ENCODE measurements at places on chromosomes 4 and X. TPM values are rescaled to one million over a fixed set of nuclear protein-coding genes. Genes with fewer than 3 reads are reported as not detected.
A peak's percentile ranks its signal among the peaks of the same experiment; 100 is the strongest.

FAM47E gene
- 3.9 TPM for total RNA-seq

GRCh38 chr4:162804351-162804924, 362.3 kb downstream of the NAF1 start:
- DNase-seq, result no peak

ATP8A1 gene
- total RNA-seq, result 1.3 TPM

DNA sequence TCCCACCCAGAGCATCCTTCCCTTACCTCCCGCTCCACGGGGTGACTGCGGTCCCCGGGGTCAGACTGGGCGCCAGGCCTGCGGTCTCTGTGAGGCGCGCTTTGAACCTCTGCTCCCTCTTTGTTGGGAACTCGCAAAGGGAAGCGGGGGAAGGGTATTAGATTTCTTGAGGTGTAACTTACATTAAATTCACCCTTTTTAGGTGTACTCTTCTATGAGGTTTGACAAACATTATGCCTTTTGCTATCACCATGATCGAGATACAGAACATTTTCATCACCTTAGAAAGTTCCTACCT, 569 bp downstream of the DCK start:
- DNase-seq, result no peak

OTC gene
- total RNA-seq, result not detected

GRCh38 chr4:6126971-6127745, 73.2 kb downstream of the JAKMIP1 start:
- no peak for DNase-seq

GPR82 gene
- total RNA-seq, result not detected

GRCh38 chrX:50618788-50619558, 148.3 kb upstream of the DGKK start:
- DNase-seq, result no peak

- DNase-seq, result peak; percentile 10
These were observed 2.1 kb downstream of the ELOVL6 start for GRCh38 chr4:110196206-110196870.

GRCh38 chrX:20369468-20369867, 102.8 kb upstream of the RPS6KA3 start:
- DNase-seq, result no peak

SMIM10 gene
- 7.6 TPM for total RNA-seq

DNA sequence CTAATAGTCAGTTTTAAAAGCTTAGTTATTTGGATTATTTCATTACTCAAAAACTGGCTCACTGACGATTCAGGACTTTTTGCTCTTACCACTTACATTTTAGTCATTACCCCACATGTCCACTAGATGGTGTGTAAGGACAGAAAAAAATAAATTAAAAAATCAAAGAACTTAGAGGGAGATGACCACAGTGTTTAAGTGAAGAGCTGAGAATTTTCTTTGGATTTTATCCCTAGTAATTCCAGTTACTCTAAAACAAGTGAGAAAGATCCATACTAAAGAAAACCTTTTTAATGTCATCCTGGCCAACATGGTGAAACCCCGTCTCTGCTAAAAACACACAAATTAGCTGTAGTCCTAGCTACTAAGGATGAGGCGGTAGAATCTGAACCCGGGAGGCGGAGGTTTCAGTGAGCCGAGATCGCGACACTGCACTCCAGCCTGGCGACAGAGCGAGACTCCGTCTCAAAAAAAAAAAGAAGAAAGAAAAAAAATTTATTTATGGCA, 26.4 kb upstream of the TMPRSS11B start:
- peak; percentile 45 for DNase-seq

NWD2 gene
- not detected for total RNA-seq

- DNase-seq, result no peak
These were observed 22.8 kb upstream of the ANKRD17 start for GRCh38 chr4:73281396-73281795.

CYTL1 gene
- total RNA-seq, result 103 TPM

NXF2 gene
- 0.15 TPM for total RNA-seq

PFKFB1 gene
- not detected for total RNA-seq

GRCh38 chr4:91330555-91331137, 973.1 kb upstream of the GRID2 start:
- DNase-seq, result no peak

PROM1 gene
- not detected for total RNA-seq

SLC4A4 gene
- 3.4 TPM for total RNA-seq

DNA sequence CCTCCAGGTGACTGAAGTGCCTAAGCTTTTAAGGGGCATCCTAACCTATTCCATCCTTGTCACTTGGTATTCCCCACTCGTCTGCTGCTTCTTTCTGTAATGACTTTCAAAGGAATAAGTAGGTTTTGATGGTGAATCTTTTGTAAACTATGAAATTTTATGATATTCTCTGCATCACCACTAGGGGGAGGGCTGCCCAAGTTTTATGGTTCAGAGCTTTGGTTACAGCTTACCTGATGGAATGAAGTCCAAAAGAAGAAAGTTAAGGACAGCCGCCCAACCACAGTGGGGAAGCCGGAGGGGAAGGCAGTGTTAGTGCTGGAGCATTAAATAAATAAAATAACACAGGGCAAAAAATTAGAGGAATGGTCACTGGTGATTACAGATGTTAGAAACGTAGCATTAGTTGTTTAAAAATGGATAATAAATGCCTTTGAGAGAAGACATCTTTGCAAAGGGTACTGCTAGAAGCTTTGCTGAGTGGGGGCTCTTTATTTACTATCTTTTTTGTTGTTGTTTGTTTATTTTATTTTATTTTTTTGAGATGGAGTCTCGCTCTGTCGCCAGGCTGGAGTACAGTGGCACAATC, 204.9 kb downstream of the GBA3 start:
- peak; percentile 40 for DNase-seq

PACRGL gene
- 28.4 TPM for total RNA-seq

DNA sequence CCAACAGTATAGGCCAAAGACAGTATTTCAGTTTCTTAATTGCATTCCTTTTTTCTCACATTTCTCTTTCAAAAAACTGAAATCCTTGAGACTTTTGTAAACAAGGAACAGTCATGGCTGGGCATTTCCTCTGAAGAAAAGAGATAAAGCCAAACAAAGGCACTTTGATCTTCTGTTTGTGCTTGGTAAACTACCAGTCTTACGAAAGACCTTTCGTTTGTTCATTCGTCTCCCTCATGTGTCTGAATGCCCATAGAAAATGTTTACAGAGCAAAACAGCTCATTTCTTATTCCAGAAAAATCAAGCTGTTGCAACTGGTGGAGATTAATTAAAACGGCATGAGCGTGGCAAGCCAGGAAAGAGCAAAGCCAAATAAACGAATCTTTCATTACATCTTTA, 178.0 kb downstream of the GASK1B start:
- peak; percentile 51 for DNase-seq

GAGE1 gene
- total RNA-seq, result not detected

PRSS12 gene
- total RNA-seq, result 12.2 TPM

DNA sequence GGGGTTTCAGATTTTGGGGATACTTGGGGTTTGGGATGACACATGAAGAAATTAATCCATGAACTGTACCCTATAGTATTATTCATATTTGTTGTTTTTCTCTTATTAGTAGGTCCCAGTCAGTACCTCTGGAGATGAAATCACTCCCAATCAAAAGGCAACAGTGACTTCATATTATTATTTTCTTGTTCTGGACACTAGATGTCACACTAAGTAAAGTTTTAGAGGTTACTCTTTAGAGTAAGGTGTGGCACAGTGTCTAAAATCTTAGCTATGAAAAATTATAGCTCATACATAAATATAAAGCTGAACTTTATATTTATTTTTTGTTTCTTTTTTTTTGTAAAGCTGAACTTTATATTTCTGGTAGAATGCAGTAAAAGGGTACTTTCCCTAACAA, 35.1 kb downstream of the FAM114A1 start:
- peak; percentile 26 for DNase-seq

BTK gene
- not detected for total RNA-seq

DNA sequence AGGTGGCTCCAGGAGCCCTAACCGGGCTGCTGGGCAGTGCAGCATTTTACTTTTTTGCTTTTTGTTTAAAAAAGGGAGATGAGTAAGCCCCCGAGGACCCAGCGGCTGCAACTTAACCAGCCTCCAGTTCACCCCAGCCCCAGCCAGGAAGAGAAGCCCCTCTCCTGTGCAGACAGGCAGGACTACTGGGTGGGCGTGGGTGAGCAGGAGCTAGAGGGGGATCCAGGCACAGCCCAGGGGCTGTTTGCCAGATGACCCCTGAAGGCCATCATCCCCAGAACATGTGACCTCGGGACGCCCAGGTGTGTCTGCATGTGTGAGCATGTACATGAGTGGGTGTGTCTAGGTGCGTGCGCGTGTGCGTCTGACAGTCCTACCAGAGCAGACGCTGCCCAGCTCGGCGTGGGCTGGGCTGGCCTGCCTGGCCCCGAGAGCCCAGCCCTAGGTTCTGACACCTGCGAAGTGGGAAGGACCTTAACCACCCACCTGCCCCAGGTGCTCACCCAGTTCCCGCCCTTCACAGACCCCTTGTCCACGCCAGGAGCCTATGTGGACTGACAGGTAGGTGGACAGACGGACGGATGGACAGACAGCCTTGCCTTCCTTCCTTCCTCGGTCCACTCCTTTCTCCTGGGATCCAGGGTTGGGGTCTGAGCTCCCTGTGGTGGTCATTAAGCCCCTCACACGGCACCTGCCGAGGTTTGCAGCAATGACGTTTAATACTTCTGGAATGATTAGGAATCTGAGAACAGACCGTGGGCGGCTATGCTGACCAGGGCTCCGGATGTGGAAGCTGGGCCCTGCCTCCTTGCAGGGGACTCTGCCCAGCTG, 7.8 kb upstream of the HAUS3 start:
- DNase-seq, result no peak

ARAP2 gene
- 18.8 TPM for total RNA-seq

IGSF1 gene
- 1.9 TPM for total RNA-seq

DNA sequence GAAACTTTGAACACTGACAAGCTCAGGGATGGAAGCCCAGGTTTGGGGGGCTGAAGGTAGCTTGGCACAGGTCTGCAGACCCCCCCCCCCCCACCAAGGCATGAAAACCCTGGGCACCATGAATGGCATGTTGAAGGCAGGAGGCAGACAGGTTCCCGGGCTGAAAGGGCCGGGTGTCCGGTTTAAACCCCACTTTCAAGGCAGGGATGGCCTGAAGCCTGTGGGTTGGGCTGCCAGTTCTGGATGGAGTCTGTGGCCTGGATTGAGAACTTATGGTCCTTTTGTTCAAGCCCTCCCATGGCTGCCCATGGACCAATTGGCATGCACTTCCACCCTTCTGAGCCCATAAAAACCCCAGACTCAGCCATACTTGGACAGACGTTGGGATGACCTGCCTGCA, 616.9 kb downstream of the ADGRL3 start:
- DNase-seq, result no peak

- no peak for DNase-seq
These were observed 76.3 kb upstream of the IL15 start for GRCh38 chr4:141560056-141560455.

GRCh38 chr4:130628531-130628930, 1532.6 kb downstream of the C4orf33 start:
- DNase-seq, result no peak

DNA sequence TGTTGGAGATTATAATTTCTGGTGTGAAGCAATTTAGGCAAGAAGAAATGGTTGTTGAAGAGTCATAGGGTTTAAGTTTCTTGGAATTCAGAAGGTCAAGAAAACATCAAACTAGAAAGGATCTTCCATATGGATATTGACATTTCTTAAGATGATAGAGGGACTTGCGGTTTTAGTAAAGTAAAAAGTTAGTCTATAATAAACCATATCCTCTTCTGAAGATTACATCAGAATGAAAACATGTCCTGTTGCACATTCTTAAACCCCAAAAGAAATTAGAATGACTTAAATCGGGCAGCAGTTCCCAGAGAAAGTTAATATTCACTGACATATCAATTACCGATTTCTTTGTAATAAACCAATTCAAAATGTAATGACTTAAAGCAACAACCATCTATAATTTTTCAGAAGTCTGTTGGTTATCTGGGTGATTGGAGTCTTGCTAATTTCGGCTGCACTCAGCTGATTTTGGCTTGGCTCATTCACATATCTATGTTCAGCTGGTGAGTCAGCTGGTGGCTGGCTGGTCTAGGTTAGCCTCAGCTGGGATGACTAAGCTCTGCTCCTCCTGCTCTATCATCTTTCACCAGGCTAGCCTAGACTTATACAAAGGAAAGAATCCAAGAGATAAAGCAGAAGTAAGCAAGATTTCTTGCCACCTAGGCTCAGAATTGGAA, 24.4 kb upstream of the DYNLT3 start:
- DNase-seq, result peak; percentile 77

DMRTC1 gene
- total RNA-seq, result not detected

PWWP3B gene
- 7.9 TPM for total RNA-seq

TMEM31 gene
- total RNA-seq, result not detected

DNA sequence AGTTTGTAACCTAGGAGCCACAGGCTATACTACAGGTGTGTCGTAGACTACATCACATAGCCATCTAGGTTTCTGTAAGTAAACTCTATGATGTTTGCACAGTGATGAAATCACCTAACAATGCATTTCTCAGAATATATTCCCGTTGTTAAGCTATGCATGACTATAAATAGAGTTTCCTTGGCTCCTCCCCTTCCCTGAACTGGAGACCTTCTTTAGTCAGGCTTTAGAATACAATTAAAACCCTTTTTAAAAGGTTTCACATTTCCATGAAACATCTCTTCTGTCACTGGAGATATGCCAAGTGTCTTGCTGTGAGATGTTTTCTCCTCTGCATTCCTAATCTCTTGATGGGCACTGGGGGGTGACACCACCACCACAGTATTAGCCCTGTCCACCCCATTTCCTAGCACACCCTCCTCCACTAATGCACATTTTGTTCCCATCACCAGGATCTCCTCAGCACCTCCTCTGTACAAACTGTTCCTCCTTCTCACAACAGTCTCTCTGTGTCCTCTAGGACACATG, 334.6 kb upstream of the CPEB2 start:
- peak; percentile 8 for DNase-seq

TMEM35A gene
- not detected for total RNA-seq

GRCh38 chr4:126386512-126386911, 1071.8 kb downstream of the FAT4 start:
- DNase-seq, result peak; percentile 6

- DNase-seq, result no peak
These were observed 117.1 kb upstream of the BMP3 start for GRCh38 chr4:80913381-80913780.

DNA sequence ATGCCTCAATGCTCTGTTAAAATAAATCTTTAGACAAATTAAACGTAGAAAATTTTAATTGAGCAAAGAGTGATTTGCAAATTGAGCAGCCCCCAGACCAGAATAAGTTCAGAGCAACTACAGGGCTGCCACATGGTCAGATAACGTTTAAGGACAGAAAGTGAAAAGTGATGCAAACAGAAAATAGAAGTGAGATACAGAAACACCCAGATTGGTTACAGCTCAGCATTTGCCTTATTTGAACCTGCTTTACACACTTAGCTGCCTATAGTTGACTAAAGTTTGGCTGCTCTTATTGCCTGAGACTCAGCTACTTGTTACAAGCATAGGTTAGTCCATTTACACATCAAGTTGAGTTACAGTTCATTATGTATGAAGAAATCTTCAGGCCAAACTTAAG, 1800.8 kb upstream of the PCDH10 start:
- DNase-seq, result no peak
